Amniotic stem cell (primary cell): ENCODE measurements at places on chromosomes 4 and X.

- DNase-seq = peak; percentile 83
Observed at GRCh38 chr4:71130827-71131603, 137.6 kb downstream of the DCK start.

GRCh38 chrX:97522307-97522706 lies 638.6 kb downstream of the RPA4 start:
- no peak for DNase-seq

GRCh38 chr4:70303090-70303489 lies 31.7 kb upstream of the CABS1 start:
- DNase-seq = no peak

DNA sequence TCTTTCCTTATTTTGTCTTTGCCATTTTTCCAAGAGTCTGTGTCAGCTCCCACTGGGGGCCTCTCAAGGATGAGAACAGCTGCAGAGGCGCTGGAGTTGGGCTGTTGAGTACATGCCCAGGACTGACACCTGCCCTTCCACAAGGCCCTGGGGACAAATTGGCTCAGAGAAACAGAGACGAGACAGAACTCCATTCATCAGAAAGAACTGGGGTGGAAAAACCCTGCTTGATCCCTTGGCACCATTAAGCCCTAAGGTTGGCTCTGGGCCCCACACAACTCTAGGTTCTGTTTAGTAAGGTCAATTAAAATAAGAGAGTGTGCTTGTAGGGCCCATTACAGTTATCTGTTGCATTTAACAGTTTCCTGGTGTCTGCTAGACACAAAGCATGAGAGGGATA lies 63.6 kb downstream of the DCX start:
- no peak for DNase-seq

- no peak for DNase-seq
Observed at GRCh38 chr4:8041172-8041571, 101.5 kb upstream of the AFAP1 start.

- no peak for DNase-seq
Observed at GRCh38 chr4:108029731-108030130, 40.0 kb downstream of the HADH start.

- no peak for DNase-seq
Observed at GRCh38 chr4:9800848-9801247, 19.4 kb downstream of the DRD5 start.

GRCh38 chr4:185468999-185469398 lies 2.5 kb downstream of the CCDC110 start:
- DNase-seq = no peak

DNA sequence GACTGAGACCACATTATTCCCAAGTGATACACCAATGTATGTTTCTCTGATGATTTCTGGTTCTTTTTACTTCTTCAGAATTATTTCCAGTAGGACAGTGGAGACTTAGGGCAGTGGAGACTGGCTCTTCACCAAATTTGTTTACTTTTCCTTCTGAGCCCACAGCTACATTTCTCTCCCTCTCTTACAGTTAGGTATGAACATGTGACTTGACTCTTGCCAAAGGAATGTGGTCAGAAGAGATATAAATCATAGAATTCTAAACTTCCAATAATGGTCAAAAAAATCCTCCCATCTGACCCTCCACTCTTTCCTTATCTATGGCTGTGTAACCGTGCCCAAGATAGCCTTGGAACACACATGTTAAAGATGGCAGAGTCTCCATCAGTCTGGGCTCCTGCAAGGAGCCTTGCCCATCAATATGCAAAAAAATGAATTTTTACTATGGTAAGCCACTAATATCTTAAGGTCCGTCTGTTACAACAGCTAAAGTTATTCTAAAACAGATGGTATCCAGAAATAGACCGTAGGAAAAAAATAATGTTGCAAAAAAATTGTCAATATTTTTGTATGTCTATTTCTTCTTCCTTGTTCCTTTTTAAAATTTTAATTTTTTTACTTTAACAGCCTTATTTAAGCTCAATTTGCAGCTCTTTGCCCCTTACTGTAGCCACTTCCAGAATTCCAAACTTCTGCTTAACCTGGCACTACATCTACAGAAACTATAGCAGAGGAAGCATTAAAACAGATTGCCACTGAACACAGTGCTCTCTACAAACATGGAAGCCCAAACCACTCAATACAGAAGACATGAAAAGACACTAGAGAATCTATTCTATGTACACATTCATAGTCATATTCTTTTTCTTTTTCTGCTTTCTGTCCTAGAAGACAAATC lies 260.7 kb downstream of the COL25A1 start:
- DNase-seq = no peak

- no peak for DNase-seq
Observed at GRCh38 chr4:168715896-168716295, 219.0 kb downstream of the PALLD start.

- DNase-seq = no peak
Observed at GRCh38 chr4:54626113-54626512, 31.6 kb upstream of the KIT start.

DNA sequence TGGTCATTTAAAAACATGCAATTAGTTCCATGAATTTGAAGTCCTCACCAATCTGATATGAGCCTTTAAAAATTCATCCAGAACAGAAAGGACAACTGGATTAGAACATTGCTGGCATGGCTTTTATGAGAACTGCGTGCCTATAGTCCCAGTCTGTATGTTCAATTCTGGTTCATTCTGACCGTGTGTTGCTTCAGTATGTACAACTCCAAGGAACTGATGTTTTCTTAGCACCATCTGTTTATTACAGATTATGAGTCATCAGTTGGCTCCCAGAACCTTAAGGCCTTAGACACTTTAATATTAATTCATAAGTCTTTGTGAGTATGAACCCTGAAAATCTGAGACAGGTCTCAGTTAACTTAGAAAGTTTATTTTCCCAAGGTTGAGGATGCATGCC lies 115.0 kb downstream of the CEP44 start:
- DNase-seq = no peak

GRCh38 chr4:9716093-9716492 lies 65.3 kb upstream of the DRD5 start:
- no peak for DNase-seq

DNA sequence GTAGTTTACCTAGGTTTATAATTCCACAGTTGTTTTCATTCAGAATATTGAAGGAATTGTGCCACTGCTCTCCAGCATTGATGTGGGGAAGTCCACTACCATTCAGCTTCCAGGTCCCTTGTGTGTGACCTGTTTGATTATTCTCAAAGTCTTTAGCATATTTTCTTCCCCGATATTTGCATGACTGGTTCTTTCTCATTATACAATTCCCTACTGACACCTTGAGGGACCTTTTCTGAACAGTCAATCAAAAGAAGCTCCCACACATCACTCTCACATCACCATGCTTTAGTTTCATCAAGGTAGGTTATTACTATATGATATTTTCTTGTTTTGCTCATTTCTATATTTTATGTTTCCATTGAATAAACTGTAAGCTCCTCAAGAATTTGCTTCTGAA lies 44.1 kb downstream of the SLC39A8 start:
- DNase-seq = no peak

DNA sequence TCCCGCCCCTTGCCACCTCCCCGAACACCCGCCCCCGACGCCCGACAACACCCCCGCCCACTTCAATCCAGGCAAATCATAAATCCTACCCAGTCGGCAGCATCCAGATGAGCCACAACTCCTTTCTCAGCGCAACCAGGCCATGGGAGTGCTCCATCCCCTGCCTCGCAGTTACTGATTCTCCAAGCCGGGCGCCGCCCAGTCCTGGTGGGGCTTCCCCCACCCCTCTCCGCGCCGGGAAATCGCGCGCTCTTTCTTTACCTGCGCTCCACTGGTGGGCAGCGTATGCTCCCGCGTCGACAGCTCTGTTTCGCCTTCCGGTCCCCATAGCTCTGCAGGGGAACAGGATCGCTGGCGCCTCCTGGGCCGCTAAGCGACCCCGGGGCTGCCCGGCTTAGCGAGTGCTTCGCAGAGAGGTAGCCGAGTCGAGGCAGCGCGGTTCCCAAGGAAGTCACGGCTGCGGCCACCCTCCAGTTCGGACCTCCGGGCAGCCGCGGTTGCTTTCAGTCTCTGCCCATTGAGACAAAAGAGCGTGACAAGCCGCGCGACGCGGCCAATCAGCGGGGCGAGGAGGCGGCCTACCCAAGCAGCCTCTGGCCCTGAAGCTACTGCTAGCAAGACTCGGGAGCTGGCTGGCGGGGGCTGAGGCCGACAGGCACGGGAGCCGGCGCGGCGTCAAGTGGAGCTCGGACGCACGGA lies 43.7 kb upstream of the TMSB15B start:
- peak; percentile 1 for DNase-seq

GRCh38 chrX:40579900-40580536 lies 752 bp upstream of the ATP6AP2 start:
- DNase-seq = no peak

- DNase-seq = no peak
Observed at GRCh38 chrX:109735202-109735744, 2.2 kb upstream of the ACSL4 start.

DNA sequence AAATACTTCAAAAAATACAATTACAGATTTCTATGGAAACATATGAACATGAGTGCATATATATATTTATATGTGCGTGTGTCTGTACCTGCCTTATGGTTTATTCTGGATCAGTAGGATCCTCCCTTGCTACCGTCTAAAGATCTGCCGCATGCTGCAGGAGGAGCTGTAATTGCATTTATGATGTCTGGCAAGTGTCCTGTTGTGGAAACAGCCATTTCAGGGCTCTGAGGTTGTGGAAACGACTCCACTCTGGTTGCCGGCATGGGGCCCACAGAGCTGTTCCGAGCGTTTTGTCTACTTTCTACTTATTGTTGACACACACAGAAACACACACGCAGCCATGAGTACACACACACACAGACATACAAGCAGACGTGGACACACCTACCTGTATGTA lies 21.3 kb downstream of the CD99 start:
- DNase-seq = no peak

GRCh38 chr4:131603705-131604104 lies 1545.4 kb upstream of the PCDH10 start:
- no peak for DNase-seq

GRCh38 chrX:130172127-130172845 lies 524 bp downstream of the RAB33A start:
- DNase-seq = no peak

- peak; percentile 77 for DNase-seq
Observed at GRCh38 chr4:186725469-186726425, 2.1 kb upstream of the FAT1 start.

- no peak for DNase-seq
Observed at GRCh38 chr4:180234730-180235129, 2008.5 kb upstream of the TENM3 start.

DNA sequence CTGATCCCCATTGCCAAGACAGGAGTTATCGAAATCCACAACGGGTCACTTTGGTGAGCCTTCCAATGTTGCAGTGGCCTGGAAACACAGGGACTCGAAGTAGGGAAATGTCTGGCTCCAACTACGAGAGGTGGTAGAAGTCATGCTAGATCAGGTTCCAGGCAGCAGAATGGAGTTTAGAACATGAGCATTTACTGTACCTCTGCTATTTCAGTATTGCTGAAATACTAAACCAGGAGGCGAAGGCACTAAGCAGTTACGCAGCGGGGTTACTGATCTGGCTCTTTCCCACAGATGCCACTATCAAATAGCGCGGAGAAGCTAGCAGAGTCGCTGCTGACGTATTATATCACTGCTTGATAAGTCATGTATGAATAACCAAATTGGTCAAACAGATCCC lies 56.3 kb downstream of the PTCHD1 start:
- DNase-seq = no peak

DNA sequence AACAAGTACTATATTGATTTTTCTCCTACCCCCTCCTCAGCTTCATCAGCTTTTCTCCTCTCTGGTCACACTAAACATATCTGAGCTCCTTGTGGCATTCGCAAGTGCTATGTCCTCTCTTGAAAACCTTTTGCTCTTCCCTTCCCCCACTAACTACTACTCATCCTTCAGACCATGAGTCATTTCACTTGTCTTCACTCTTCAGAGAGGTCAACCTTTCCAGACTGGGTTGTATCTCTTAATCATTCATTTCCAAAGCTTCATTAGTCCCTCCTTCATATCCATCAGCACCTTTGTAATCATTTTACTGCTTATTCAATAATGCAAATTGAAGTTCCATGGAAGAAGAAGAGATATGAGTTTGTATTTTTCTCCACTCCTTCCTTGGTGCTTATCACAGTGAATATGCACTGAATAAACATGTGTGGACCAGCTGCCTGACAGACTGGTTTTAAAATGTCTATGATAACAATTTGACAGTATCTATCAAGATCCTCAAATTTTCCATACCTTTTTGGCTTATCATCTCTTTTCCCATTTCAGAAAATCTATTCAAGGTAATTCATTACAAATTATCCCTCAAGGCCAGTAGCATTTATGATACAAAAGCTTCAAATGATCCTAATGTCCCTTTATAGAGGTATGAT lies 28.4 kb downstream of the DDX60L start:
- DNase-seq = no peak

- no peak for DNase-seq
Observed at GRCh38 chr4:10013722-10014121, 7.6 kb downstream of the SLC2A9 start.

DNA sequence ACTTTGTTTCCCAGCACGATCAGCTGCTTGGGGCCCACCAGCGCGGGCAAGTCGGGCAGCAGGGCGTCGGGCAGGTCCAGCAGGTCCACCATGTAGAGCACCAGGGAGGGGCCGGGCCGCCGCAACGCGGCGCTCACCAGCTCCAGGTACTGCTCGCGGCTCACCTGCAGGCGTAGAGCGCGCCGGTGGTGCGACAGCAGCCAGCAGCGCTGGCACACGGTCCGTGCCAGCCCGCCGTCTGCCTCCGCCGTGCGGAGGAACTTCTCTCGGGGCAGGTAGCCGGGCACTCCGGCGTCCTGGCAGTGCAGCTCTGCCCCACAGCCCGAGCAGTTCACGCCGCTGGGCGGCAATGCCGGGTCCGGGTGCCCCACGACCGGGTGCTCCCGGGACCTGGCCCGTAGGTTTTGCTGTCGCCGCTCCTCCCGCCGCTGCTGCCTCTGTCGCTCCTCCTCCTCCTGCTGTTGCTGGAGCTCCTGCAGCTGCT lies 527 bp downstream of the NOA1 start:
- DNase-seq = no peak

- DNase-seq = no peak
Observed at GRCh38 chrX:131405497-131405896, 116.4 kb upstream of the IGSF1 start.

- no peak for DNase-seq
Observed at GRCh38 chr4:185068837-185069236, 50.5 kb downstream of the HELT start.

DNA sequence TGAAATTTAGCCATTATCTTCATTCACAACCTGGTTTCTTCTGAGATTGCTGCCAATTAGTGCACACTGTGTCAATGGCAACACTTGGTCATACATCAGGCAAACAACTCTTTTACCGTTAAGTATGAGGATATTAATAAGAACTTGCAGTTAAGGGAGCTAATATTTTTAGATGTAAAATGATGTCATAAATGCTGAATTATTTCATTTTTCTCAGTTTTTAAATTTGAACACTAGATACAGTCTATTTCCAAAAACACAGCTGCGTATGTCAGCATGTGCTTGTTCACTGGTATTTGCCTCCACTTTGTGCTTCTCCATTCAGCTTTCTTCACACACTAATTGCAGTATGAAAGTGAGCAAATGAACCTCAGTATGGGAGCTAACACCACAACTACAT lies 1.6 kb downstream of the KLHL13 start:
- DNase-seq = no peak

- DNase-seq = no peak
Observed at GRCh38 chrX:68994135-68994890, 165.5 kb downstream of the EFNB1 start.
